Kidney capillary endothelial cell (primary cell): ENCODE measurements at places on chromosomes 11 and 22.

GRCh38 chr11:47916361-47916841 lies 64.0 kb upstream of the PTPRJ start:
- no peak for DNase-seq

GRCh38 chr22:19811811-19812771 lies 42.6 kb downstream of the GNB1L start:
- DNase-seq = no peak

- DNase-seq = no peak
Measured at GRCh38 chr11:110977661-110978060, 265.4 kb upstream of the ARHGAP20 start.

DNA sequence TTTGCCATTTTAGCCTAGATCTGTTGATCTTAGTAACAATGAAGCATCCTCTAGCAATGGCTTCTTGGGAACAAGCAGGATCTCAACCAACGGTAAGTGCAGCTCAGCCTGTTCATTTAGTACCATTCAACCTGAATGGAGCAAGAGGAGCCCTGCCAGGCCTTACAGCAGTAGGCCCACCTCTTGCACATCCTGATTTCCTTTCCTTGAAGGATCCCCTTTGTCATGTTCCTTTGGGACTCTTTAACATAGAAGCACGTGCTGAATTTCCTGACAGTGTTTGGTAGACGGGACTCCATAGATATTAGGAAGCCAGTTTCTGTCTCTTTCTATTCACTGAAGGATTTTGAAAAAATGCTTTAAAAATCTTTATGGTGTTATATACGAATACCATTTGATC lies 1.5 kb downstream of the PIWIL4 start:
- DNase-seq = no peak

GRCh38 chr11:47355283-47356128 lies 3.0 kb upstream of the MYBPC3 start:
- peak; percentile 97 for DNase-seq

DNA sequence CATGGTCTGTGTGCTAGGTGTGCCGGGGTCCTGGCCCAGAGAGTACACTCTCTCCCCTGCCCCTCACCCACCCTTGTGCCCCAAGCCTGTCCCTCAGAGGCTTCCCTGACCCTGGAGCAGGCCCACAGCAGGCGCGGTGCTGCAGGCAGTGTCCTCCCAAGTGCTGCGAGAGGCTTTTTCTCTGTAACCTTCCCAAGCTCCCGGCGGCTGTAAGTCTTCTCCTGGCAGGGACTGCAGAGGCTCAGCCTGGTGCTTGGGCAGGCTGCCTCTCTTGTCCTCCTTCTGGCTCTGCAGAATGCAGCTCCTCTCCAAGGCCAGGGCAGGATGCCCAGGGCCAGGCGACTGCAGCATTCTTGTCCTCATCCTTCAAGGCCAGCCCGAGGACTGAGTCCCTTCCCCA lies 15.9 kb downstream of the RFPL1 start:
- DNase-seq = no peak

GRCh38 chr11:64803158-64803845 lies at the start of gene MAP4K2:
TSS of gene MAP4K2 (minus strand) at chr11:64803214. CDS start at chr11:64803149, 65 bp downstream.
- DNase-seq = peak; percentile 79

GRCh38 chr22:40310081-40310767 lies 36.1 kb upstream of the ADSL start:
- no peak for DNase-seq

DNA sequence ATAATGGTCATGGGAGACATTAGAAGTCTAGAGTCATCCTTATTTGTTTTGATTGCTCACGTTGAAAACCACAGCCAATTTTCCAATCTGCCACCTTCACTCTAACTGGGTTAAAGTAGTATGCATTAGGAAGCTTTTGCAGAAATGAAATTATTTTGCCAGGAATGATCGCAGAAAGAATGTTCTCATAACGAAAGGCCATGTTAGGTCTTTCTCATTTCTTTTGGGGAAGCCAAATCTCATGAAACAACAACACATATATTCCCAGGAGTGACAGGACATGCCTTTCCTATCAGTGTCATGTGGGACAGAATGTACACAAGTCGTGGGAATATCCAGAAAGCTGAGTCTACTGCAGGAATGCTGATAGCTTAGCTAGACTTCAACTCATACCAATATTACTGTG lies 386.3 kb downstream of the AASDHPPT start:
- DNase-seq = no peak

DNA sequence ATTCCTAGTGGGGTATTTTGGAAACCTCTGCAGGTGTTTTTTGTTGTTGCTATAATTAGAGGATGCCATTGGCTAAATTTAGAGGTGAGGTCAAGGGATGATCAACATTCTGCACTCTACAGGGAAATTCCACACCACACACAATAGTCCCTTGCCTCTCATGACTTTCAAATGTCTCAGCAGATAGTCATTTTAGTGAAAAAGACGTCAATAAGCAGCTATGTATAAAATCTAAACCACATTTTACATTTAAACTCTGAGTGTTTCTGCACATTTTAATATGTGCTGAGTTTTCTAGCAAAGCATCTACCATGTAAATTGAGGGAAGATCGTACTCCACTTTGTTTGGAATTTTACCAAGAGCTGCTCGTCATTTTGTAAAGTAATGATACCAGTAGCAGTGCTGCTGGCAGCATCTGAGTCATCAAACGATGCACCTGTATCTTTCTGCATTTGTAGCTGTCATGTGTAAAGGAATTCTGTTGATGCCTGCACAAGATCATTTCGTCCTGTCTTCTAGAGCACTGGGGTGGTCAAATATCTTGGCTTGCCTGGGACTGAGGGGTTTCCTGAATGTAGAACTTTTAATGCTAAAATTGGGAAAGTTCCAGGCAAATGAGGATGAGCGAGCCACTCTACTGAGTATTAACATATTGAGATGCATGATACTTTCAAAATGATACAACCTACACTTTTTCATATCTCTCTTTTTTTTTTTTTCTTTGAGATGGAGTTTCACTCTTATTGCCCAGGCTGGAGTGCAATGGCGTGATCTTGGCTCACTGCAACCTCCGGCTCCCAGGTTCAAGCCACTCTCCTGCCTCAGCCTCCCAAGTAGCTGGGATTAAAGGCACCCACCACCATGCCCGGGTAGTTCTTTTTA lies 414.5 kb upstream of the SYN3 start:
- DNase-seq = no peak

DNA sequence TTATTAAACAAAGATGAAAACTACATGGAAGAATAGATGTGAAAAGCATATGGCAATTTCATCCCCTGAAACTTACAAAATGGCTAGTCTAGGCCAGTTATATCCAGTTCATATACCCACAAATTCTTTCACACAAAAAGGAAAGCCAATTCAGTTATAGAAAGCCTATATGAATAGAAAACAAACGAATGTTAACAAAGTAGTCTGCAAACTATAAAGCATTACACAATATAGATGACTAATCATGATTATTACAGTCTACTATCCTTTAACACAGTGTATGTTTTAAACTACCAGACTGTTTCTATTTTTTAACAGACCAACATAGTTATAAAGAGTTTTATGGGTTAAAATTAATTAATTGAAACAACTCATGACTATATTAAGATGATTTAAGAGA lies 12.1 kb downstream of the DCUN1D5 start:
- no peak for DNase-seq

GRCh38 chr22:49942565-49943404 lies 17.8 kb upstream of the PIM3 start:
- DNase-seq = no peak

- DNase-seq = no peak
Measured at GRCh38 chr11:5239046-5239445, 4.8 kb upstream of the HBD start.

DNA sequence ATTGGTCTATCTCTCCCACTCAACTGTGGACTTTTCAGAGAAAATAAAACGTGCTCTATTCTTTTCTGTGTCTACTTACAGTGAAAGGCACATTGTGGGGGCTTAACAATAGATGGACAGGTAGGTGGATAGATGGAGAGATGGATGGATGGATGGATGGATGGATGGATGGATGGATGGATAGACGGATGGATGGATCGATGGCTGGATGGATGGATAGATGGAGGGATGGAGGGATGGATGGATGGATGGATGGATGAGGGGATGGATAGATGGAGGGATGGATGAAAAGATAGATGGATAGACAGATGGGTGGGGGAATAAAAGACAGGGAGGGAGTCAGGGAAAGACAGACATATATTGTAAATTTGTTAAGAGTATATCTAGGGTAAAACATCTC lies 14.2 kb upstream of the SLC1A2 start:
- DNase-seq = no peak

DNA sequence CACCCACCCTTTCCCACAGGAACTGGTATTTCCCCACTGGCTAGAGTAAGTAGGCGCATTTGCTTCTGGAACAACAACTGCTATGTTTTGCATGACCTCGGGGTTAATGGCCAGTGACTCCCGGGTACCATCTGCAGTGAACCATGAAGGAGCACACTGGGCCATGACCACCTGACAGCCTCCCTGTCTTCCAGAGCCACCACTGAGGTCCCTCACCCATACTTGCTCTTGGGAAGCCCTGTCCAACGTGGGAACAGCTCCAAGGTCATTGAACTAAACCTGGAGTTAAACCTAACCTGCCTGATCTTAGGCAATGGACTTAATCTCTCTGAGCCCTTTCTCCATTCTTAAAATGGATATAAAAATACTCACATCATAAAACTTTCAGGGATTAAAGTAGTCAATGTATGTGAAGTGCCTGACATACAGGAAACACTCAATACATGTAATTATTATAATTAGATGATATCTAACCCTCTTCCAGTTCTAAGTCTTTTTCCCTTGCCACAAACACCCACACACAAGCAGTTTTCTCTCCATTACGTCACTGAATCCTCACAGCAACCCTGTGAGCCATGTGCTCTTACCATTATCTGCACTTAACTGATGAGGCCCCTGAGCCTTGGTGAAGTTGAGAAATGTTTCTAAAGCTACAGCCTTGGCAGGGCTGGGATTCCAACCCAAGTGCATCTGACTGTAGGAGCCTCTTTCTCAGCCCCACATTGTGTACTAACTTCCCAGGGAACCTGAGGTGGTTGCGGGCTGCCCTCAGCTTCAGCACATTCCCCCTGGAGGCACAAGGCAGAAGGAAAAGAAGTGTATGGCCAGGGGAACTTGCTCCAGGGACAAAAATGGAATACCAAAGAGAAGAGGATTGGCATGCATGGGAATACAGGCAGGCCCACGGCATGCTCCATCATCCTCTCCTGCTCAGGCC lies 74.5 kb upstream of the NCAM1 start:
- DNase-seq = no peak

GRCh38 chr11:114124601-114125144 lies 65.2 kb downstream of the ZBTB16 start:
- DNase-seq = no peak

- DNase-seq = no peak
Measured at GRCh38 chr11:43401252-43401651, 42.5 kb downstream of the TTC17 start.

- DNase-seq = no peak
Measured at GRCh38 chr11:126072141-126072741, 9.6 kb upstream of the CDON start.
